Activated CD4-positive, alpha-beta T cell treated with anti-CD3 and anti-CD28 coated beads for 4 hours (primary cell): ENCODE measurements at places on chromosomes 6 and 20.

GRCh38 chr6:91895599-91896285 lies 1308.9 kb upstream of the MAP3K7 start:
- DNase-seq: no peak

- no peak for DNase-seq
Observed at GRCh38 chr6:25326126-25326525, 47.0 kb downstream of the CARMIL1 start.

DNA sequence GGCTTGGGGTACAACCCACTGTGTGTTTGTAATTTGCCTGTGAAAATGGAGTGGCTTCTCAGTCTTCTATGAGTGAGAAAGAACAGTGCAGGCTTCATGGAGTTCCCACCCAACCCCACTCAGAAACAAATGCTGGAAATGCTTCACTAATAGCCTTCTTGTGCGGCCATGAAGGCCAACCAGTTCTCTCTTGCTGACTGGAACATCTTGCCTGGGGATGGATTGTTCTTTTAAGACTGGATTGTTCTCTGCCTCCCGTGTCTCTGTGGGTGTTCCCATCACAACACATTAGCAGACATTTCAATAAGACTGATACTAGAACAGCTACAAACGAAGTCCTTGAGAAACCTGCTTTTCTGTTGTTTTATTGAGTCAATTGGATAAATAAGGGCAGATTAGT lies 110.6 kb downstream of the PPP1R14C start:
- DNase-seq: no peak

- no peak for DNase-seq
Observed at GRCh38 chr6:14388371-14388770, 270.8 kb downstream of the CD83 start.

- no peak for DNase-seq
Observed at GRCh38 chr20:37303637-37304036, 14.2 kb downstream of the MANBAL start.

GRCh38 chr6:15927531-15928225 lies 201.2 kb upstream of the MYLIP start:
- DNase-seq: no peak

DNA sequence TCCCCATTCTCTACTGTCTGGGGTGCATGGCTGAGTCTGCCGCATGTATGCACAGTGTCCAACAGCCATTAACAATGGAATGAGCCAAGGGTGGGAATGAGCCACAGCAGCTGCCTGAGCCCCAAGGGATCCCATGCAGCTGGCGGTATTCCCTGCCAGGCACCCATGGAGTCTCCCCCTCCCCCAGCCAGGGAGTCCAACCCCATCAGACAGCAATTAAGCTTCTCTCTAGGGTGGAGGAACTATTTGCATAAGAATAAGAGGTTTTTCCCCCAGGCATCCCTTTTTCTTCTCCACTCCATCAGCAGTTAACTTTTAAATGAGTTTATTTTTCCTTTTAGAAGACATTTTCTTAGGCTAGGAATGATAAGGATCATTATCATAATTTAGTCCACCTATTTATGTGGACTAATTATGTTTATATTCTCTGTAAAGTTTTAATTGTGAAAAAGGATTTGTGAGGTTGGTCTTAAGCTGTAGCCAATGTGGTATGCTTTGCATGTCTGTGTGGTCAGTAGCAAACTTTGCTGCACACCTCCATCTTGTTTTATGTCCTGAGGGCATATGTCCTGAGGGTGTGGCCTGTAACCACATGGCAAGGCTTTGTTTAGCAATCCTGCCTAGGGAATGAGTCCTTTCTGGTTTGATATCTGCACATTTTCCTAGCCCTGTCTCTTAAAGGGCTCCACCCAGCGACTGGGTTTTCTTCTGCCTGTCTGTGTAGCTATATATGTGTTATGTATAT lies 158.9 kb upstream of the OLIG3 start:
- no peak for DNase-seq

DNA sequence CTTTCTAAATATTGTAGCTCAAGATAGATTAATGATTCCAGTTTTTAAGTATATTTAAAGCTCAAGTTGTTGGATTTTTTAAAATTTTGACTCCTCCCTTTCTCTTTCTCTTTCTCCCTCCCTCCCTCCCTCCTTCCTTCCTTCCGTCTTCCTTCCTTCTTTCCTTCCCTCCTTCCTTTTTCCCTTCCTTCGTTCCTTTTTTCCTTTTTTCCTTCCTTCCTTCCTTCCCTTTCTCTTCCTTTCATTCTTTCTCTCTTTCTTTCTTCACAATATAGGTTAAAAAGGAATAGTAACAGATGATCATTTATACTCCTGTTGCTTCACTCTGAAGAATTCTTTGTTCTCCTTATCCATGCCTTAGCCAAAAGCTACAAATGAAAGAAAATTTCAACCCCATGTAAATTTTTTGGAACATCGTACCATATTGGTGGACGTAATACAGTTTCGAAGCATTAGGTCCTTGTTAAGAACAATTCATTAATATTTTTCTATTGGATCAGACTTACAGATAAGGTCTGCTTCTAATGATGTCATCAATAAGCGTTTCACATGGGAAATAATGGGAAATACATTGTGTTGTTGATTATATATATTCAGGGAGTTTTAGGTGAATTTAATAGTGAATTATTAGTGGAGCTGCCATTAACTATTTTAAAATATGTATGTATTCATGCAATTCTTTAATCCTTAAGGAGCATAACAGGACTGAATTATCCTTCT lies 139.6 kb upstream of the SLC35B3 start:
- no peak for DNase-seq

DNA sequence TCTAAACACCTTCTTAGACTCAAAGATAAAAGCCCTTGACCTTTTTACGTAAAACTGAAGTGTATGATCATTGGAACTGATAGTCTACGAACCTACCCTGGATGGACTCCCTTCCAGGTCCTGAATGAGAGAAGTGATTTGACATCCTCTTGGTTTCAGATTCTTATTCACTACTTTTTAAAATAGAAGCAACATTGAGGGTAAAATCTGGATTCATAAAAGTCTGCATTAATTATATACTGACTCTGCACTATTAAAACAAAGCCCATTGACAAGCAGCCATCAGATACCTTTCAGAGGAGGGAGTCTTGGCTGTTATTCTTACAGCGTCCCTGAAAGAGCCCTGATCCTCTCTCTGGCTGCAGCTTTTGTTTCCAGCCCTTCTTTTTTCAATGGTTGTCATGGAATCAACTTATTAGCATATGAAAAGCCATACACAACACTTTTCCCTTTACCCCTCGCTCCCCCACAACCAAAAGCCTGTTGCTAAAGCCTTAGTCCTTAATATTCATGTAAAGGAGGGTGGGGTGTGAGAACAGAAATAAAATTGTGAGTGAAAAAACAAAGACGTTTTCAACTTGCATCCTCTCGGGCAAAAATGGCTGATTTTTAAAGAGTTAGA lies 270.0 kb upstream of the MARCKS start:
- DNase-seq: no peak

GRCh38 chr20:61882716-61883615 lies 182.7 kb downstream of the TAF4 start:
- DNase-seq: no peak

- no peak for DNase-seq
Observed at GRCh38 chr6:44116641-44117382, 10.4 kb downstream of the MRPL14 start.

DNA sequence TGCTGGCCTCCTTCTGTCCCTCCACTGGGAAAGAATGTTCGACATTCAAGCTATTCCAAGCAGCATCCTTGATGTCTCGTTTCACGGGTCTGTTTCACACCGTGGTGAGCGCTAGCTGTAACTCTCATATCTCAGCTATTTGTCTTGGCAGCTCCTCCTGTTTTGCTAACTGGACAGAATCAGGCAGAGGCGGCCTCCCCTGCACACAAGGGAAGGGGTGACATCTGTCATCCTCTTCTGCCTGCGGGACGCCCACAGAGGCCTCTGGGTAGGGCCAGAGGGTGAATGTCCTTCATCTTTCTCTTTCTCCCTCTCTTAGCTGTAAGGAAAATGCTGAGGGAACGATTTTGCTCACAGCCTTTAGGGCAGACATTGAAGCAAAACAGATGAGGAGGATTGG lies 232.8 kb upstream of the GMDS start:
- no peak for DNase-seq

GRCh38 chr6:131003488-131004386 lies 59.3 kb downstream of the EPB41L2 start:
- no peak for DNase-seq

GRCh38 chr6:21406316-21406715 lies 187.2 kb upstream of the SOX4 start:
- DNase-seq: no peak
